ENCODE measurements at places on chromosomes 16 and 17.
A peak's percentile ranks its signal among the peaks of the same experiment; 100 is the strongest.

- no peak for DNase-seq
These were observed 166.4 kb downstream of the TANC2 start for GRCh38 chr17:63132459-63132911.

- DNase-seq: no peak
These were observed 312.1 kb downstream of the SOX9 start for GRCh38 chr17:72432881-72433280.

GRCh38 chr17:78345791-78346494, 13.9 kb downstream of the SOCS3 start:
- DNase-seq: no peak

- no peak for DNase-seq
These were observed 140.0 kb downstream of the SPACA3 start for GRCh38 chr17:33131620-33132019.

DNA sequence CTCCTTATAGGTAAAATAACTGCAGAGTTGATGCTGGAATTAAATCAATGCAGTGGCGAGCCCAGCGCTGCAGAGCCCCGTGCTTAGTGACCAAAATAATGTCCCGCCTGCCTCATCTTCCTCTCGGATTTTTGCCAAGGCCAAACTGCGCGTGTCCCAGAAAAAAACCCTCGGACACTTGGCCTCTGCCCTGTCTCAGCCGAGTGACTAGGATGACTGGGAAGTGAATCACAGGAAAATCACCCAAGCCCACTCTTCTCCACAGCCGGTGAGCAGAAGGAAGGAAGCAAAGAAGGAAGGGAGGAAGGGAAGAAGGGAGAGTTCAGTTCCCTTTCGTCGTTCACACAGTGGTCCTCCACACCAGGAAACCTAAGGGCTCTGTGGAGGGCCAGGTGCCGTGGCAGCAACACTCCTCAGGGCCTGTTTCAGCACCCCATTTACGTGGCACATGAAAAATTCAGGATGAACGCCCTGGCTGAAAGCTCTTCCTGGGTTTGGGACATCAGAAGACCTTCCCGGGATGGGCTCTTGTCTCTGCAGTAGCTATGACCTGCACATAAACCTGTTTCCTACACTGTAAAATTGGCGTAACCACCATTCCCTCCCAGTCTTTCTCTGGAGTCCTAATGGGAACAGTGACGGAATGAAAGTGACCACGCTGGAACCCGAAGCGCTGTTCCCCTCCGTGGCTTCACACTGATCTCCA, 25.4 kb upstream of the HOXB13 start:
- DNase-seq: no peak

DNA sequence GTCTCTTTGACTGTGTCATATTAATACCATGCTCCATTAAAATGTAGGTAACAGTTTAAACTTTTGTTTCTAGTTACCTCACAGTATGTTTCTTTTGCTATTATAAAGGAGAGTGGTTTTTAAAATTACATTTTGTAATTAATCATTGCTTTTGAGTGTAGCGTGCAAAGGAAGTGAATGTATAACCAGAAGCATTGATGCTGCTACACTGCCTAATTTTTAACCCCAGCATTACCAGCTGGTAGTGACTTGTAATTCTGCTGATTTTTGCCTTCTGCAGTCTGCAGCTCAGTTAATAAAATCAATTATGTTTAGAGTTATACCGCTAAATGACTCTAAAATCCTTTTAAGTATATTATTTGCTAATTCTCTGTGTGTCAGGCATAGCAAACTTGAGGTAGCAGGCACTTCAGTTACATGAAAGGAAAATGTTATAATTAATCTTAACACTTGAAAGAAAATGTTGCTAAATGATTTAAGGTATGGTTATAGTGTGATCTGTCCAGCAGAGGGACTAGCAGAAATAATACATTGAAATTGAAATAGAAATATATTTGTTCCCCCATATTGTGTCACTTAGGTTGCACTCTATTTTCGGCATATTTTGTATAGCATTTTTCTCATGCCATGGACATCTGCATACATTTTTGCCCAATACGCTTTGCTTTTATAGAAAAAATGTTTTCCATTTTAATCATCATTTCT, 388.5 kb downstream of the CNTNAP4 start:
- no peak for DNase-seq

DNA sequence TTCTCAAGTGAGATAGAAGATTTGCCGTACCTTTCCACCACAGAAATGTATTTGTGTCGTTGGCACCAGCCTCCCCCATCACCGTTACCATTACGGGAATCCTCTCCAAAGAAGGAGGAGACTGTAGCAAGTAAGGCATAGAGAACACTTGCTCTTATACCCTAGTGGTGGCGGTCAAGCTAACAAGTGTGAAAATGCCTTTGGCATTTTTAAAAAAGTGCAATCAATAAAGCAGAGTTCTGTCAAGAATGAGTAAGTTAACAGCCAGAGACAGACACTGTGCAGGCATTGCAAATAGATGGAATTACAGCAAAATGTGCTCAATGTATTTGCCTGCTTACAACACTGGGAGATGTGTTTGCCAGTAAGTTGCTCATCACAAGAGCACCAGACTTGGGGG, 7.7 kb downstream of the MSL1 start:
- no peak for DNase-seq

- no peak for DNase-seq
These were observed 65.2 kb downstream of the ARSG start for GRCh38 chr17:68356520-68356919.

- no peak for DNase-seq
These were observed 62.8 kb upstream of the HS3ST2 start for GRCh38 chr16:22751104-22751667.

DNA sequence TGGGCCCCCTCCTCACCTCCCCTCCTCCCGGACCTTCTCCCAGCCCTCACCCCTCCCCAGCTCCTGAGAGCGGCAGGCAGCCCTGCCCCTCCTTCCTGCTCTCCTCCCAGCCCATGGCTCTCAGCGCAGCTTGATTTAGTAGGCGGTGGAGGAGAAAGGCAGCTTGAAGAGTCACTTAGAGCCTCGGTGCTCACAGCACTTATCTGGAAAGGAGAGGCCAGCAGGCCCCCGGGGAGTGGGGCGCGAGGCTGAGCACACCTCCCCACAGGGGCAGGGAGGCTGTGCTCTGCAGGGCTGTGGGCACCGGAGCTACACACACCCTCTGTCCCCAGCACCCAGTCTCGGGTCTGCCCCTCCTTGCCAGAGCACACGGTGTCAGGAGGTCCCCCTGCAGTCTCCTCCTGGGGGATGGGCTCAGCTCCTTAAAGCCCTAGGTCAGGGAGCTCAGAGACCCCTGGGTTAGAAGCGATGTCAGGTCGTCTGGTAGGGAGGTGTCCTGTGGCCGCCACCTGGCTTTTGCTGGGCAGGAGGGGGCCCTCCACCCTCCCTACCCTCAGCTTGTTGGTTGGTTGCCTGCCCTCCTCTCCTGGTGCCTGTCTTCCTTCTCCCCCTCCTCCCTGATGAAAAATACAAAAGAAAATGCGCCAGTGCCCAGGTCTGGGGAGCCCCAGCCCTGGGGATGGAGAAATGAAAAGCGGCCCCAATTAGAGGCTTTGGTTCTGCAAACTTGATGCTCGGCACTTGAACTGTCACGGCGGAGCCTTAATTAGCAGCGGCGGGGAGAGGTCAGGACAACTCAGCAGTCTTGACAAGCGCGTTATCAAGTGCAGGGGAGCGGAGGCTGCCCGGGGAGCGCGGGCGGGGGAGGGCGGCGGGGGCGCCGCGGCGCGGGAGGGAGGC, 151.1 kb upstream of the GSE1 start:
- DNase-seq: no peak

GRCh38 chr17:1909985-1910384, 80.2 kb downstream of the RPA1 start:
- no peak for DNase-seq

GRCh38 chr17:82035956-82036633, 1.4 kb downstream of the DCXR start:
- no peak for DNase-seq

GRCh38 chr16:86631444-86631843, 53.1 kb downstream of the FOXL1 start:
- DNase-seq: no peak

GRCh38 chr16:13478991-13479390, 441.0 kb upstream of the ERCC4 start:
- no peak for DNase-seq

- no peak for DNase-seq
These were observed 537 bp downstream of the GOSR1 start for GRCh38 chr17:30477774-30478115.

DNA sequence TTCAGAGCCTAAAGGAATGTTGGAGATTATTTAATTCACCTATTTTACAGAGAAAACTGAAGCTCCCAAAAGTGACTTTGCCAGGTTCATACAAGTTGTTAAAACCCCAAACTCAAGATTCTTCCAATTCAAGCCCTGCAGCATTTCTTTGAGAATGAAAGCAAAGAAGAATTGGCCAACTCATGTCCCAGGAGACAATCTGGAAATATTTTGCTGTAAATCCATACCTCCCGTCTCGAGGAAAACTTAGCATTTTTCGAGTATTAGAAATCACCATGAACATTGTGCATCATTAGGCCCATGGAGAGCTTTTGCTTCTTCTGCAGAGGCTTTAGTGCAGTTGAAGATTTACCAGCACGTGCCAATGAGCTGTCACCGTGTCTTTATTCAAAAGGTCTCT, 176.4 kb upstream of the KCNJ16 start:
- peak; percentile 65 for DNase-seq

DNA sequence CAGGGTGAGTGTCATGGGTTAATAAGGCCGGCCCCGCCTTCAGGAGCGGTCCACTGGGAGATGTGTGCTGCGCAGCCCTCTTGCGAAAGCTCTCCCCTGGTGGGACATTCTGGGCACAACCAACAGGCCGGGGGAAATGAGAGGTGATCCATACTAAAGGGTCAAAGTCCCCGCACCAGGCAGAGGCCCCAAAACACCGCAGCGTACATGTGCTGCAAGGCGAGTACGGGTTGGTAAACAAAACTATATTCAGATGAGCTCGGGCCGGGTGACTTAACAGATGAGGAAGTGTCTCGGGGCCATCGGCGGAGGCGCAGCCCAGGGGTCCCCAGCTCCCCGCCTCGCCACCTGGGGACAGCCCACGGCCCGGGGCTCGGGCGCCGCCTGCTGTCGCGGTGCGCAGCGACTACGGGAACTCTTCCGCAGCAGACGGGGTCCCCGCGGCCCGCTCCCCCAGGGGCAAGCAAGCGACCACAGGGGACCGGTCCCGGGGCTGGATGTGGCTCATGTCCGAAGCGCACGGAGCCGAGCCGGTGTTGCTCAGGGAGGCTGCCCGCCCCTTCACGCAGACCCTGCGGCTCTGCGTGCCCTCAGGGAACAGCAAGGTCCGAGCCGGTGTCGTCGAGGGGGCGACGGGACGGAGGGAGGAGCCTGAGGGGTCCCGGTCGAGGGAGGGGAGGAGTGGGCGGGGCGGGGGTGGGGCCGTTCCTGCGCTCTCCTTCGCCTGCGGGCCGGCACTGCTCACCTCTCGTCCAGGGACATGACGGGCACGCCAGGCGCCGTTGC, at the start of gene RAB37:
Gene RAB37 (plus strand): TSS at position 744 of the 786 bp plus-strand sequence. CDS start 17 bp downstream, at position 761.
- no peak for DNase-seq

DNA sequence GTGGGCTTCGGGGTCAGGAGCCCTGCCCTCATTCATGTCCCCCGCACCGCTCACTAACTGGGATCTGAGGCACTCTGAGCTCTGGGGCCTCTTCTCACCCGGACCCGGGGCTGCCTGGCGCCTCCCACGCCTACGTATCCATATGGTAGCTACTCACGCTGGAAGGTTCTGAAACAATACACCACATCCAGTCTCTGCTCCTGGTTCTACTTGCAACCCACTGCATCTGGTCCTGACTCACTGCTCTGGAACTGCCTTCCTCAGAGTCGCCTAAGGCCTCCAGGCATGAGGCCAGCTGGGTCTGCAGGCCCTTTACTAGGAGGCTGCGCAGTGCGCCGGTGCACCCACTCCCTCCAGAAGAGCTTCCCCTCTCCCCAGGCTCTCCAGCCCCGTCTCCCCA, 18.1 kb downstream of the USP36 start:
- DNase-seq: peak; percentile 87

DNA sequence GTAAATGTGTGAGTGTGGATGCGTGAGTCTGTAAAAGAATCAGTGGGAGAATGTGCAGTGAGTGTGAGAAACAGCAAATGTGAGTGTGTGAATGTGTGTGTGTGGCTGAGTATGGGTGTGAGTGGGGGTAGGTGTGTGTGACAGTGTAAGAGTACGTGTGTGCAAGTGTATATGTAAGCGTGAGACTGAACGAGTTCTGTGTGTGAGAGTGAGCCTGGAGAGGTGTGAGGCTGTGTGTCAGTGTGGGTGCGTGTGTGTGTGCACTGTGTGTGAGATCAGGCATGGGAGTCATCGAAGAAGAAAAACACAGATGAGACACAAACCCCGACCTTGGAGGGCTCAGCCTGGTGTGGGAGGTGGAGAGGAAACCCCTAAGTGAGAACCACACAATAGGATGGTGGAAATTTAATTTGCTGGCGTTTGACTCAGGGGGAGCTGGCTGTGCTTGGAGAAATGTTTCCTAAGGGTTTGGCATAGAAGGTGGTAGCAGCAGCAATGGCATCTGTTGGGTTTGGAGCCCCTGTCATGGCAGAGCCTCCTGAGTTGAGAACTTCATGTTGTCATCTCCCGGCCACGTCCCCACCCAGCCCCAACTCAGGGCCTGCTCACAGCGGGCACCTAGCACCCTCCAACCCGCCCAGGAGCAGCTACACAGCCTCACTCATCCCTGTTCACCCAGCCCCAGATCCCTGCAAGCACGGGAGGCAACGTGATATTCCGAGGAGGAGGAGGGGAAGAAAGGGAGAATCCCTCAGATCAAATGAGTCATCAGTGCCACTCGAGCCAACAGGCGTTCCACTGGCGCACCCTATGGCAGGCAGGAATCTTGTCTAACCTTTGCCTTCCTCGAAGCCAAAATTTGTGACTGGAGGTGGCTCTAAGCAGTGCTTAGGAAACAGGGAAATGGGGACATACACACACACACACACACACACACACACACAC, 14.3 kb upstream of the NUBP1 start:
- no peak for DNase-seq

DNA sequence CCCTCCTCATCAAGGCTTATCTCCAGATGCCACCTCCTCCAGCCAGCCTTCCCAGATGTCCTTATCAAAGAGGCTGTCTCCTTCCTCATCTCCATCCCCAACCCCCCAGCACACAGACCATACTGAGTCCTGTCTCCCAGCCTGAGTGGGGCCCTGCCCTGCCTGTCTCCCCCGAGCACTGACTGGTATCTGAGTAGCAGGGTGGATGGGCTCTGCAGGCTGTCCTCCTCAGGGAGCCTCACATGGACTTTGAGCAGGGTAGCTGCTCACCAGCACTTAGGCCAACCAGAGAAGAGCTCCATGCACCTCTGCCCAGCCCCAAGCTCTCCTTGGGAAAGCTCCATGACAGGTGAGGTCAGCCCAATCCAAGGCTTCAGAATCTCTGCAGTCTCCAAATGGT, 20.0 kb upstream of the ITGA3 start:
- DNase-seq: no peak

- no peak for DNase-seq
These were observed 24.6 kb downstream of the C16orf90 start for GRCh38 chr16:3470723-3471122.
